CD4-positive, alpha-beta T cell treated with Interleukin-6 for 4 hours (primary cell): ENCODE measurements at places on chromosomes 3 and 15.

DNA sequence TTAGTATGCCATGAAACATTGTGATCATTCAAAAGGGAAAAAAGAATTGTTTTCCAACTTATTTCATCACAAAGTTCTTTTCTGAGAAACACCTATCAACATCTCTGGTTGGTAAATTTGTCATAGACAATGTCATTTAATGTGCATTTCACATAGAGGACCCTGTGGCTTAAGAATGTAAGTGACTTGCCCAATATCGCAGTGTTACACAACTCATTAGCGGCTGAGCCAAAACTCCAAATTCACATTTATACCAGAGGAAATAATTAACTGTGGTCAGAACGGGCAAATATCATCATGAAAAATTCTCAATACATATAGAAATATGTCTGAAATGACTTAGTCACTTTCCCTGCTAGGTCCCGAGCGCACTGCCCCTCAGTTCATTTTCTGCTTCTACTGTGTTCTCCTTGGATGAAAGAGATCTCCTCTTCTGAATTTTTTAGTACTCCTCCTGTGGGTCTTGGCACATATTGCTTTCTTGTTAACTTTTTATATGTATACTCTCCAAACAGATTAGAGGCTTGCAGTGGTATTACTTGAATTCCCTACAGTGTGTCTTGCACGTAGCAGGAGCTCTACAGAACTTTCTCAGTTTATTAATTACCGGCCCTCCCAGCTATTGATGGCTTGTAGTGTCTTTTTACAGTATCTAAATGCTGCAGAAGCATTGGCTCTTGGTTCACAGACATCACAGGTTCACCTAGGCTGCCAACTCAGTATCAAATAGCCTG lies 33.1 kb downstream of the PTX3 start:
- no peak for DNase-seq

- no peak for DNase-seq
Measured at GRCh38 chr15:44883199-44883877, 73.1 kb upstream of the TERB2 start.

DNA sequence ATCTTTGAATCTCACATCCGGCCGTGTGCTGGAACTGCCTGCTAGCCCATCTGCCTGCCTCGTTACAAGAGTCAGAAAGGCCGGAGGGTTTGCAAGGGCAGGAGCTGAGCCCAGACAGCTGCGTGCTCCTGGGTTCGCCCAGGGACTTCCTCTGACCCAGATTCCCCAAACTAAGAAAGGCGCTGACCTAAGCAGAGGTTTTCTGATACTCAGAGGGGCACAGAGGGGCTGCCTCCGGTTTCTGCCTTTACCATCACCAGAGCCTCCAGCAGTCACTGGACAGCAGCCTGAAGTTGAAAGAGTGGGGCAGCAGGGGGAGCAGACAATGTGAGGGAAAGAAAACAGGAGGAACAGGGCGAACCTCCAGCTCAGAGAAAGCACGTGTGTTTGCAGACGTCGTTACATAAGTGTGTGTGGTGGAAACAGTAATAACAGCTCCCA lies 33.4 kb upstream of the RAD18 start:
- DNase-seq: no peak

DNA sequence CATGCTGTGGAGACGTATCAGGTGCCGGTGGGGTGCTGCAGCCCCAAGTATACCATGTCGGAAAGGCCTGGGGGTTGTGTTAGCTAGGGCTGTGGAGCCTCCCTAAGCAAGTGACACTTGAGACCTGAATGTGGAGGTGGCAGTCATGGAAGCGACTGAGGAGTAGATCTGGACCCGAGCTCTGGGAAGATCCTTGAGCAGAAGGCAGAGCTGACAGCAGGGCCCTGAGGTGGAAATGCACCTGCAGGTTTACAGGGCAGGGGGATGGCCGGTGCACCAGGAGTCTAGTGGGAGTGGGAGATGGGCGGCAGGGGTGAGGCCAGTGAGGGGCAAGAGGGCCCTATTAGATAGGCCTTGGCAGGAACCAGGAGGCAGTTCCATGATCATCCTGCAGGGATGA lies 91.8 kb upstream of the PLXNA1 start:
- DNase-seq: no peak

DNA sequence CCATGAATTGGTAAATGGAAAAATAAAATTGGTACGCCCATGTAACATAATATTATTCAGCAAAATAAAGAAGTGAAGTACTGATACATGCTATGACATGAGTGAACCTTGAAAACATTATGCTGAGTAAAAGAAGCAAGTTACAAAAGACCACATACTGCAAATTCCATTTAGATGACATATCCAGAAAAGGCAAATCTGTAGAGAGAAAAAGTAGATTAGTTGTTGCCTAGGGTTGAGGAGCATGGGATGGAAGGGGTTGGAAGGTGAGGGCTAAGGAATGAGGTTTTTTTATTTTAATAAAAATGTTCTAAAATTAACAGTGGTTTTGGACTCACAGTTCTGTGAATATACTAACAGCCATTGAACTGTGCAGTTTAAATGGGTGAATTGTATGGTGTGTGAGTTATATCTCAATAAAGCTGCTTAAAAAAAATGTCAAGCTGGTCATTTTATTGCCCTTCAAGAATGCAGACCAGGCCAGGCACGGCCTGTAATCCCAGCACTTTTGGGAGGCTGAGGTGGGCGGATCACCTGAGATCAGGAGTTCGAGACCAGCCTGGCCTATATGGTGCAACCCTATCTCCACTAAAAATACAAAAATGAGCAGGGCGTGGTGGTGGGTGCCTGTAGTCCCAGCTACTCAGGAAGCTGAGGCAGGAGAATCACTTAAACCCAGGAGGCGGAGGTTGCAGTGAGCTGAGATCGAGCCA lies 8.1 kb upstream of the DLG1 start:
- DNase-seq: no peak

GRCh38 chr3:74561881-74562280 lies 52.6 kb downstream of the CNTN3 start:
- DNase-seq: no peak

DNA sequence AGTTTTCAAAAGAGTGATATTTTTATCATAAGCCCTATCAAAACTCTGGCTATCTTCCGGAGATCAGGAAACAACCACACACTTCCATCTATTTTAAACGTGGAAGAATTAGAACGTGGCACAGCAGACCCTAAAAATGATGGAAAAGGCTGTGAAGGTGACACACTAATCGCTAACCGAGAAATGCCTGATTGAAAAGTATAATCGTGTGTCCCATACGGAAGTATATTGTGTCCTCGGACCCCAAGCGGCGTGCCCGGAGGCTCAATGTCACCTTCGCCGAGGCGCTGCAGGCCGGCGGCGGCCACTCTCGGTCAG lies 642 bp downstream of the COX5A start:
- DNase-seq: no peak

GRCh38 chr15:62737551-62737950 lies 305.0 kb upstream of the TPM1 start:
- DNase-seq: no peak

- no peak for DNase-seq
Measured at GRCh38 chr3:148092624-148093347, 604.9 kb upstream of the AGTR1 start.

DNA sequence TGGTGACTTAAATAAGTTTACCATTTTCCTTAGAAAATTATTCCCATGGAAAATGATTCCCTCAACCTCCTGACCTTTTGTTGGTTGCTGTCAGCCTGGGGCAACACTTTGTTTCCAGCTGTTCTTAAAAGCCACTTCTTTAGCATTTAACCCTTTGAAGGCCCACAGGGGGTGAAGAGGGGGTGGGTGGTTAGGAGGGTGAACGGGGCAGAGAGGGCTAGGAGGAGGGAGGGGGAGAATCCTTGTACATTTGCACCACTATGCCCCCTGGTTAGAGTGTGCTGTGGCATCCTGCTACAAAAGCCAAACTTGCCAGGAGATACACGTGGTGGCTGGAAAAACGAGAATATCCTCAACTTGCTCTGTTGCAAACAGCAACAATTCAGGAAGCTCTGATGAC lies 273.2 kb upstream of the RGMA start:
- DNase-seq: no peak

GRCh38 chr3:43294975-43295374 lies 8.6 kb downstream of the SNRK start:
- DNase-seq: no peak

DNA sequence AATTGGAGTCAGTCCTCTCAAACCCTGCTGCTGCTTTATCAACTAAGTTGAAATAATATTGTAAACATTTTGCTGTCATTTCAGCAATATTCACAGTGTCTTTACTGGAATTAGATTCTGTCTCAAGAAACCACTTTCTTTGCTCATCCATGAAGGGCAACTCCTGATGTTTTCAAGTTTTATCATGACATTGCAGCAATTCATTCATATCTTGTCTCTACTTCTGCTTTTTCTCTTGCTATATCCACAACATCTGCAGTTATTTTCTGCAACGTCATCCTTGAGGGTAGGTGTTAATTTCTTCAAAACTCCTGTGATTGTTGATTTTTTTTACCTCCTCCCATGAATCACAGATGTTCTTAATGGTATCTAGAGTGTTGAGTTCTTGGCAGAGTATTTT lies 181.6 kb downstream of the EPHA6 start:
- DNase-seq: no peak

DNA sequence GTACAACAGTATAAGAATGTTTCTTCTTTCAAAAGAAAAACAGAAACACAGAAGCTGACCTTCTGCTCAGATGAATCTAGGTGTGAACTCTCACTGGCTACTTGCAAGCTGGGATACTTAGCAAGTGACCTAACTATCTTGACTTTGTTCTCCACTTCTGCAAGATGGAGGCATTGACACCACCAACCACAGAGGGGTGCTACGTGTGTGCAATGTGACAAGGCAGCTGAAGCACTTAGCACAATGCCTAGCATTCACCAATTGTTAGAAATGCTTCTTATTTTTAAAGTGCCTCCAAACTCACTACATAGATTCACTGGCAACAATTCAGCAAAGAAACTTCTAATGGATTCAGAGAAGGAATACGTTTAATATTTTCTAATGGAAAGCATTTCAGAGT lies 331.4 kb upstream of the WNT5A start:
- no peak for DNase-seq

DNA sequence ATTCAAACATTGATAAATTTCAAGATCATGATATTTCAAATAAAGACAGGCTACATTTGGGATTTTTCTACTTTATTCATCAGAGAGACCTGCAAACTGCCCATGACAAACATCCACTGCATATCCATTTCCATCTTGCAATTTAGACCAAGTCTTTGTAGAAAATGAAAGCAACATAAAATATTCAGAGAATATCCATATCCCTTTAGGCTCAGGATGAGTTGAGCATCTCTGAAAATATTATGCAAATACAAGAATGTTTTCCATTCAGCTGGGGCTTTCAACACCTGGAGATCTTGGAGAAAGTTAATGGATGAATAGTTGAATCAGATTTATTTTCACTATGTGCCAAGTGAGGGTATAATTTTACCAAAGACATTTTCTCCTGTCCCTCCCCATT lies 103.4 kb downstream of the TUSC7 start:
- DNase-seq: no peak

- DNase-seq: no peak
Measured at GRCh38 chr15:42914728-42915497, 5.7 kb downstream of the TTBK2 start.

- no peak for DNase-seq
Measured at GRCh38 chr15:52184721-52185120, 6.5 kb downstream of the GNB5 start.

- DNase-seq: no peak
Measured at GRCh38 chr3:108295421-108296175, 750 bp upstream of the HHLA2 start.

- no peak for DNase-seq
Measured at GRCh38 chr3:114234745-114235144, 2.6 kb downstream of the ZNF80 start.

DNA sequence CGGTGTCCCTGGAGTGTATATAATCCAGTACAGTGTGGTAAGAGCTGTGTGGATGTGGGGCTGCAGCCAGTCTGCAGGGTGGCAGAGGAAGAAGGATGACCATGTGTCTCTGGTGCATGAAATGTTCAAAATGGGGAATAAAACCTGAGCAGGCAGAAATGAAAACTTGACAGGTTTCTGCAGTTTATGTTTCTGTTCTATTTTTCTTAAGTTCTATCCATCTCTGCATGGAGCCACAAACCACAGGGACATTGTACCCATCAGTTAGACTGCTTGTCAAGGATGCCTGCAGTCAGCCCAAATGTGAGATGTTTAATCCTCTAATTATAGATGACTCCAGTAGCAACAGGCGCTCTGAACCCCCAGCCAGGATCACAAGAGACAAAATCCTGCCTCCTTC lies 216.7 kb downstream of the IL20RB start:
- DNase-seq: no peak

GRCh38 chr15:70339571-70340493 lies 242.1 kb upstream of the TLE3 start:
- no peak for DNase-seq

- no peak for DNase-seq
Measured at GRCh38 chr3:57068437-57069089, 8.1 kb downstream of the SPATA12 start.

DNA sequence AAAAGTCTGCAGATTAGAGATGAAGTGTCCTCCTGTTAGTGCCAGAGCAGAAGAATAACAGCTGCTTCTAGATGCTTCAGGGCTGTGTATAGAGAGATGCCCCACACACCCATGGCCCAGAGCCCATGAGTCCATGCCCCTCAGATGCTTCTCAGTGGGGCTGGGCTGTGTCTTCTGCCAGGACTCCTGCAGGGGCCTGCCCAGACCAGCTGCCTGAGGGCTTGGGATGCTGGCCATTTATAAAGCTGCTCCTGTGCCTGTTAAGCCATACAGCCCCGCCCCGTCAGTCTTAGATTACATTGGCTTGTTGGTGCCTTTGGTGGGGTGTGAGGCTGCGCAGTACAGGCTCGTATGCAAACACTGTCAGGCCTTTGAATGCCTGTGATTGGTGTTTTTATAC lies 318.0 kb upstream of the CTDSPL start:
- DNase-seq: no peak

DNA sequence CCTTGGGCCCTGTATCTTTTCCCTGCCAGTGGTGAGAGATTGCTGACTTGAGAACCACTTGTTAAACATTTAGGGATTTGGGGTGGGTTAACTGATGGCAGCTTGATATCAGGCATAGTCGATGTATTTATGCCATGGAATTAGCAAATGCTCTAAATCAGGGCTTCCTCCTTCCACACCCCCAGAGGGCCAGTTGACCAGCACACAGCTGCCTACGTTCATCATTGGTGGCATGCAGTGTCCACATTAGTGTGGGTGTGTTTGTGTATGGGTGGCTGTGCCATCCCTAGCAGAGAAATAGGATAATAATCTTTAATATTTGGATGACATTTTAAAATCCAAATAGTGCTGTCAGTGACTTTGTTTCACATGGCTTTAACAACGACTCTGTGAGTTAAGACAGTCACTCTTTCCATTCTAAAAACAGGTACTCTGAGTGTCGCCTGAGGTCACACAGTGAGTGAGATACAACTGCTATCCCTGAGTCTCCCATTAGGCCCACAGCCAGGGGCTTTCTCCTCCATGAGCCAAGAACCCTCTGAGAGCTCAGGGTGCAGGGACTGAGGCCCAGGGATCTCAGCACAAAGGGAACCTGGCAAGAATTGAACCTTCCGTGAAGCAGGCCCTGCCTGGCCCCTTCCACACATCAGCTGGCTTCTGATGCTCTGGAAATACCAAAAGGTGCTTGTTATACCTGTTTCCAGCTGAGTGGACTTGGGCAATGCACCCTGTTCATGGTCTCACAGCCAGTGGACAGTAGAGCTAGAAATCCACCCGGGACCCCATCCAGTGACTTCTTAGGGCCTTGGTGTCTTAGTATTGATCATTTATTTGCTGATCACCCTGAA lies 4.3 kb upstream of the LTF start:
- DNase-seq: no peak

GRCh38 chr15:57306944-57307411 lies 69.3 kb upstream of the CGNL1 start:
- no peak for DNase-seq

- no peak for DNase-seq
Measured at GRCh38 chr3:16633948-16634347, 28.7 kb upstream of the DAZL start.
